Stimulated activated CD4-positive, alpha-beta T cell treated with anti-CD3 and anti-CD28 coated beads, Interleukin-1b, Interleukin-23, amount 100 ng/mL, for 1 hour (primary cell): ENCODE measurements at places on chromosomes 12 and 14.

DNA sequence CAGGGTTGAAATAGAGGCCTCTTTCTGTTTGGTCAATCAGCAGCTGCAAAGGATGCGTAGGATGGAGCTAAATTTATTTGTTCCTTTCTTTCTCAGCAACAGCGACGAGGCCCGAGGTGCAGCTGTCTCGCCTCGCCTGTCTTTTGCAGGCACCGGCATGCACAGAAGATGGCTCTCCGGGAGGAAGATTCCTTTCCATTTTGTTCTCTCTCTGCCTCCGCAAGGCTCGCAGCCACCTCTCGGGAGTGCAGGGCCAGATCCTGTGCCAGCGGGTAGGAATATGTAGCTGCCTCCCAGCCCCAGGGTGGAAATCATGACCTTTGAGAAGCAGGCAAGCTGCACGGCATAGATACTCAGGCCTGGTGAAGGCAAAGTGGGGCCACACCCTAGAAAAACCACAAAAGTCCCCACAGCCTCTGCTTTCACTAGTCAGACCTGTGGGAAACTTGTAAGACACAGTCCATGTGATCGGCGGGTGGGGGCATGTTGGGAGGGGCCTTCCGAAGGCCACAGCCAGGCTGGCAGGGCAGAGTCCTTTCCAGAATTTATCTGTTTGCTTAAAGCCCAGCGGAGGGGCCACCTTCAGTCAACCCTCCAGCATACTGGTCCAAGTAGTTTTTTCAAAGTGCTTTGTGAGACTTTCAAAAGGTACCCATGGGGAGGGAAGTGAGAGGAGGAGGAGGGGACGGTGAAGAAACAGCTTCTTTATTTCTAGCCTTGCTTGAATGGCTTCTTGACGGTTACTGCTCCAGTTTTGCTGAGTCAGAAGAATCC is at the start of gene MAP1LC3B2:
TSS of gene MAP1LC3B2 (plus strand) at position 220 of the 774 bp plus-strand sequence. CDS start 16,562 bp downstream, outside the sequence.
- peak; percentile 18 for DNase-seq

DNA sequence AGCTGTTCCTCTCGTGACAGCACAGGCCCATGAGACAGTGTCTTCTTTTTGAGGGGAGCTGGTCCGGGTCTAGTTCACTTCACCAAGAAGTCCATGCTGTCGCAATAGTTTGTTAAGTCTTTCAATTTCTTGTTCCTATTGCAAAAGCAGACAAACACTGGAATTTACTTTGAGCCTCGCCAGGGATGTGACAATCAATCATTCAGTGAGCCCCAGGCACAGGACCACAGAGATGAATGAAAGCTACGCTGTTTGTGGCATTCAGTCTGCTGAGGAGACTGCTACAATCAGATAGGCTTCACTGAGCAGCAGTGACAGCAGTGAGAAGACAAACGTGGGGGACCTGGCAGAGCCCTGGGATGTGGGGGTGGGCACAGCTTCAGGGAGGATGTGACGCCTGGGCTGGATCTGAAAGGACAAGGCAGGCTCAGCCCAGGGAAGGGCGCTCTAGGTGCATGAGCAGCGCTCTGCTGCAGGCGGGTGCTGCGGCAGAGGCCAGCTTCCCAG is 35.5 kb downstream of the TCTN1 start:
- DNase-seq, result no peak

DNA sequence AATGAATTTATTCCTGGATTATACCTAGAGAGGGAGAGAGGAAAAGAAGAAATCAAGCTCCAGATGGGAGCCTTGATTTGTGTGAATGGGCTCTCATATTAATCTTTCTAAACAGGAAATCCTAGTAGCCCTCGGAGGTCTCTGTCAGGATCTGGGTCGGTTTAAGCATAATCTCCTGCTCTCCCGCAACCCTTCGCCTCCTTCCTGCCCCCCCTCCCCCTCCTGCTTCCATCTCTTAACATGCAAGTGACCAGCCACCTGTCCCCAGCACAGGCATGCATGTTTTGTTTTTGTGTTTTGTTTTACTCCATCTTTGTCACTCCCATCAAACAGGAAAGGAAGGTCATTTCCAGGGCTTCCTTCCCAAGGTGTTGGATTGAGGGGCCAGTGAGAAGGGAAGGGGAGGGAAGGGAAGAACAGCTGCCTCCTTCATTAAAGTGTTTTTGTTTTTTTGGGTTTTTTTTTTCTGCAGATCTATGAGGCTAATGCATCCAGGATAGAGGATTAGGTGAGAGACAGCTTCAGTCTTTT is 4.8 kb upstream of the KCNA5 start:
- no peak for DNase-seq

DNA sequence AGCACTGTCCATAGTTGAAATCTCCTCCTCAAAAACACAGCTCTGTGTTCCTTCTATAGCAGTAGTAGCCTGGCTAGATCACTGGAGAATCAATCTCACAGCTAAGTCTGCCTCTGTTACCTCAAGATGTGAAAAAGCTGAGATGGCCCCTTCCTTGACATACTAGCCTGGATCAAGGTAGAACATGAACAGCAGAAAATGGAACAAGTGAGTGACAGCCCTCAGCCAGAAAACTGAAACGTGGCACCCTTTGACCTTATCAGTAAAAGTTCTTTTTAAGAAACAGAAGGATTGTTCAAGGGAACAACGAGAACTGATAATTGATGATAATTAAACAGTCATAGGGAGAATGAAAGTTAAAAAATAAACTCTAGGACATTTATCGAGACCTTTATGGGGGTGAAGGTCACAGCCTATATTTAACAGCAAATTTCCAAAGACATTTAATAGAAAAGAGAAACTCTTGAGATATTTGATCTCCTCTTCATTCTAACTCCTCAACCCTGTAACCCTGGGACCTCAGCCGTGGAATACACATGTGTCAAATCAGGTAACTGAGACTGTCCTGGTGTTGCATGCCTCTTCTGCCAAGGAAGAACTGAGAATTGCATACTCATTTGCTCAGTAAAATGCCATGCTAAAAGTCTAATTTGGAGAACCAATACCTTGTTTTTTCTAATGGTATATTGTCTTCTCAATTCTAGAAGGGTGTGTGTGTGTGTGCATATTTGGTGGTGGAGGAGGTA is 258.0 kb upstream of the ATP2B1 start:
- no peak for DNase-seq

- DNase-seq, result no peak
Observed at GRCh38 chr12:45670346-45671065, 59.0 kb upstream of the ARID2 start.

GRCh38 chr14:105100910-105101309 is 35.7 kb upstream of the GPR132 start:
- DNase-seq, result no peak

DNA sequence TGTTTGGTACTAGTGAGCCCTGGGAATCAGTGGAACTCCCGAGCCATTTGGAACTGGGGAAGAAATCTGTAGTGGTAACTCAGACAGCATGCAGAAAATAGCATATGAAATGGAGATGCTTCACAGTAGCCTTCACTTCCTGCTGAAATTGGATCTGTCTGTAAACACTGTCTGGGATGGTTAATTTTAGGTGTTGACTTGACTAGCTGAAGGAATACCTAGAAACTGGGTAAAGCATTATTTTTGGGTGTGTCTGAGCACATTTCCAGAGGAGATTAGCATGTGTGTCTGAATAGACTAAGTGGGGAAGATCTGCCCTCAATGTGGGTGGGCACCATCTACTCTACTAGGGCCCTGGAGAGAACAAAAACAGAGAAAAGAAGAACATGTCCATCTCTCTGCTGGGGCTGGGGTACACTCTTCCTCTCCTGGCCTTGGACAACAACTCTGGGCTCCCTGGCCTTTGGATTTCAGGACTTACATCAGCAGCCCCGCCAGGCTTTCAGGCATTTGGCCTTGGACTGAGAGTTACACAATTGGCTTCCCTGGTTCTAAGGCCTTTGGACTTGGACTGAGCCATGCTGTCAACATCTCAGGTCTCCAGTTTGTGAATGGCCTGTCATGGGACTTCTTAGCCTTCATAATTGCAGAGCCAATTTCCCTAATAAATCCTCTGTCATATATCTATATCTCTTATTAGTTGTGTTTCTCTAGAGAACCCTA is 14.0 kb upstream of the CRADD start:
- DNase-seq, result no peak

DNA sequence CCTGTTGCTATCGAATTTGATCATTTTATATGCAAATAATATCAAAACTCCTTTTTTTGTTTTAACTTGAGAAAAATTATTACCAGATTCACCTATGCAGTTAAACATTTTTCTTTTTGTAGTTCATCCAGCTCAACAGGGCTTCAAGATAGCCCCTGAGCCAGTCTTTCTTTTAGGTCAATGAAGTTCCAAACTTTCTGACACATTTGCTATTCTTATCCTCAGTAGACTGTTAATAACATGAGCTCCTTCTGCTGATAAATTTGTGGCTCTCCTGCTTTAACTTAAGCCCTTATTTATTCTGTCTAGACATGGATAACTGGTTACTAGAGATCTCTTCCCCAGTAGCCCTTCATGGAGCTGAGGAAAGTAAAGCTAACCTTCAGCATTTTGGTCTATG is 33.2 kb upstream of the SSPN start:
- no peak for DNase-seq

DNA sequence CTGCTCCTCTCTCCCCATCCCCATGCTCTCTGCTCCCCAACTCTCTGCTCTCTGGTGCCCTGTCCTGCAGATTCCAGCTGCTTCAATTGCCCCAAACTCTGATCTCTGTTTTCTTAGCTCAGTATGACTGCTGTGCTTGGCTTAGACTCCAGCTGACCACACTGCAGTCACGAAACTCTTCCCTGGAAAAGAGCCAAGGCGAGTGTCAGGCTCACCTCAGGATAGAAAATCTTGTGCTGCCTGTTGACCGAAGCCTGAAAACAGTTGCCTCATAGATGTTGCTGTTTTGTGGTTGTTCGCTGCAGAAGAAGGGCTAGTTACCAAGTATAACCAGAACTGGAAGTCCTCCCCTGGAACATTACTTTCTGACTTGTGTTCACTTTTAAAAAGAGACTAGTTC is 6.7 kb upstream of the STON2 start:
- DNase-seq, result no peak

DNA sequence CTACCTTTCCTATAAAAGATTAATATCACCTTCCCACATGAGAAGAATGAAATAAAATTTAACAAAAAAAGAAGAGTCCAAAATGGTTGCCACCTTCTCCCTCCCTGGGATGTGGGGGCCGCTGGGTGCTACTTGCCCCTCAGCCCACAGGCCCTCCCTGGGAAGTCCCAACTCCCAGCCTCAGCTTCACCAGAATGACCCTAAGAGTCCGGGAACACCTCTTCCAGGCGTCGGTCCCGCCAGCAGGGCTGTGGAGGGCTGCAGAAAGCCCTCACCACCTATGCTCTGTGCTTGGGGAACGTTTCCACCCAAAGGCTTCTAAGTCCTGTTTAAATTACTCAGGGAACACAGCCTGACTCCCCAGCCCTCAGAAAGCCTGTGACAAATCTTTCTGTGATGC is 71.9 kb downstream of the MOK start:
- DNase-seq, result no peak

- no peak for DNase-seq
Observed at GRCh38 chr14:35992816-35993683, 166.9 kb downstream of the BRMS1L start.

DNA sequence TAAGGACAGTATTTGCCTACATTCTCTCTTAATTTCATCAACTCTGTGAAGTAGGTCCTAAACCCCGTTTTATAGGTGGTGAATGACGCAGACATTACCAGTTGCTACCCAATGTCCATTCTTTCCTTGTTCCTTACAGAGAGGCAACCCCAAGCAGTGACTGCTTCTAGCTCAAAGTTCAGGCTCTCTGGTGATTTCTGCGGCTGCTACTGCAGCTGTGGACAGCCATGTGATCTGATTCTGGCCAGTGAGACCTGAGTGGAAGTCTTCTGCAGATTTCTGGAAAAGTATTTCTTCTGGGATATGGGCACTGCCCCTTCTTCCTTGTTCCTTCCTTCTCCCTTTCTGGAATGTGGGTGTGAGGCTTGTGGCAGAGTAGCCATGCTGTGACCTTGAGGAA is 82.9 kb downstream of the ARF6 start:
- no peak for DNase-seq

DNA sequence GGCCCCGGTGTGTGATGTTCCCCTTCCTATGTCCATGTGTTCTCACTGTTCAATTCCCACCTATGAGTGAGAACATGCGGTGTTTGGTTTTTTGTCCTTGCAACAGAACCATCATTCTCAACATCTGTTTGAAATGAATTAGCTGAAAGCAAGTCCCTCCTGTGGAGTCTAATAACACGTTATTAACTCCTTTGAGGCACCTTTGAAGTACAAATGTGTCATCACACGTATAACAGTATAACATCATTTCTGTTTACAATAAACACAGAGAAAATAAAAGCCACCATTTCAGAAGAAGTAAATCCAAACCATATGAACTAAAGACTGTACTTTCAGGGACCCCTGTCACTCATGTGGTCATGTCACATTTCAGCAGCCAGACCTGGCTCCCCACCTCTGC is 198.5 kb downstream of the STXBP6 start:
- no peak for DNase-seq

GRCh38 chr14:59454139-59454538 is 11.0 kb downstream of the GPR135 start:
- DNase-seq, result no peak

- no peak for DNase-seq
Observed at GRCh38 chr12:100716945-100717732, 77.4 kb upstream of the ANO4 start.

DNA sequence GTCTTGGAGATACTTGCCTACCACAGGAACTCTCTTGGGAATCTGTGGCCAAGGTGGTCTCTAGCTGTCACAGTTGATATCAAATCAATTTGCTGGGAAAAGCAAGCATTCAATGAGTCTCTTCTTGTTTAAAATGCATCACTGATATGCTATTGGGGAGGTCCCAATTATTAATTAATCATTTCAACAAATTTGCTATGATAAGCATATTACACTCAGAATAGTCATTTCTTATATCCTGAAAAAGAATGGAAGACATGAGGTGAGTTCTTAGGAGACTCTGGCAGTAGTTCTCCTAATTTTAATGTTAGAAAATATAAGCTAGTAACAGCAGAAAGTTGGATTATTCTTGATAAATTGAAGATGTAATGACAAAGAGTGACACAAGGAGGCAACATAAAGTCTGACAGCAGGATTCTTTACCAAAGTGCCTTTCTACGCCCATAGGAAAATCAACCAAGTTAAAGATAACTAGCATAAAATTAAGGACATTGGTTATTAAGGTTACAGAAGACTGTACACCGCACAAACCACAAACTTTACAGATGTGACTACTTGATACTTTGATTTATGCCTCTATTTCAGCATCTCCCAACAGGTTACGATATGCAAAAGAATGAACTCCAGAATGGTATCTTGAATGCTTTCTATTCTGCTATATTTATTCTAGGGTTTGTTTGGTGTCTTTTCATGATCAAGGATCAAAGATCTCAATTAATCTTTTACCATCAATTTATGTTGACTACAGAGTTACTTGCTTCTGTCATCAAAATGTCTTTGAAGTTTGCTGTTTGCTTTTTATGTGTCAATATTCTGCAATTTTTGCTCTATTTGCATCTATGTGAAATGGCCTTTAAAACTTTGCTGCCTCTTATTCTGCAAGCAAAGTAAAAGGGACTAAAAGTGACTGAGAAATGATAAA is 349.6 kb upstream of the CLEC14A start:
- no peak for DNase-seq

GRCh38 chr14:65079768-65080167 is 22.5 kb downstream of the MAX start:
- DNase-seq, result no peak
